ENCODE measurements at places on chromosomes 7 and 10.
A peak's percentile ranks its signal among the peaks of the same experiment; 100 is the strongest.

DNA sequence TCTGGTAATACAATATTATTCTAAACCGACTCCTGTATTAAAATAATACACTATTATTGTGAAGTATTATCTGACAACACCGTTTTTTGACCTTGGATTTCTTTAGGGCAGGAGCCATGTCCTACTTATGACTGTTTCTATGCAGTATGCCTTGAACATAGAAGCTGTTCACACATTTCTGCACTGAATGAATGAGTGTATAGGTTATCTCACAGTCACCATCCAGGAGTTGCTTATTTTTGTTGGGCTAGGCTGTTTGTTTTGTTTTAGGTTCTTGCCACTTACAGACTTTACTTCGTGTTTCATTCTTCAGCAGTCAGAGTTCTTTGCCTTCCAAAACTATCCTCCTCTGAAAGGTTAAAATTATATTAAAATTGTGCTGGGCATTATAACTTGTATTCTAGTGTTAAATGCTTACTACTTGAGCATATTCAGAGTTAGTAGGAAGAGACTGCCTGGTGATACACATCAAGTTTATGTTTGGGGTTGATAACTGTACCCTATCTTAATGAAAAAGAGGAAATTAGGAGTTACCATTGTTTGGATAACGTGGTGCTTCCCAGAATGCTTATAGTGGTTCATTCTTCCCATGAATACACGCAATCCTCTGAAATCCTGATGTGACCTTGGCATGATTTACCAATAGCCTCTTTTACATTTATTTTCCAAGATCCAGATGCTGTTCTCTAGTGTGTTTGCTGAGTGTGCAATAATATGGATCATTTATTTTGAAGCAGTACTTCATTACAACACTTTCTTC lies 1.7 kb downstream of the RALA start:
- DNase-seq, result no peak

- DNase-seq, result no peak
Measured at GRCh38 chr7:158074896-158075632, 512.6 kb downstream of the PTPRN2 start.

GRCh38 chr7:77674878-77675277 lies 21.4 kb upstream of the RSBN1L start:
- peak; percentile 95 for DNase-seq

DNA sequence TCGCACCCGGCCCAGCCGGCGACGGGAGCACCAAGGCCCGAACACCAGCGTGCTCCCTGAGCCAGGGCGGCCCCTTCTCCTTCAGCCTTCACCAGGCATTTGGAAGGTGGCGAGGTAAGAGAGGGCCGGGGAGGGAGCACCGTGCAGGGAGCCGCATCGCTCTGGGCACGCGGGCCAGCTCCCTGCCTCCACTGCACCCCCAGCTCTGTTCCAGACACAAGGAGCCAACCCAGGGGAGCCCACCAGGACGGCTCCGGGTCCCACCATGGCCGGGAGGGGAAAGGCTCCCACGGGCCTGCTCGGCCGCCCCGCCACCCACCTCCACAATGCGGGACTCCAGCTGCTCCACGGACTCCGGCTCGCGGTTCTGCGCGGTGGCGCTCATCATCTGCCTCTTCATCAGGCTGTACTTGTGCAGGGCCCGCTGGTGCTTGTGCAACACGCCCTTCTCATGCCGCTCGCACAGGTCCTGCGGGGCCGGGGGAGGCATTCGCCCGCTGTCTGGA lies 15.1 kb downstream of the NUDT1 start:
- no peak for DNase-seq

DNA sequence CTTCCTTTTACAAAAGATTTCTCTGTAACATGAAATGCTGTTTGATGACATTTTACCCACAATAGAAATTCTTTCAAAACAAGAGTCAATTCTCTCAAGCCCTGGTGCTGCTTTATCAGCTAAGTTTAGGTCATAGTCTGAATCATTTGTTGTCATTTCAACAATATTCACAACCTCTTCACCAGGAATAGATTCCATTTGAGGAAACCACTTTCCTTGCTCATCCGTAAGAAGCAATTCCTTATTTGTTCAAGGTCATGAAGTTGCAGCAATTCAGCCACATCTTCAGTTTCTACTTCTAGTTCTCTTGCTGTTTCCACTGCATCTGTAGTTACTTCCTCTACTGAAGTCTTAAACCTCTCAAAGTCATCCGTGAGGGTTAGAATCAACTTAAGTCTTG lies 315.3 kb downstream of the TYW1 start:
- no peak for DNase-seq

DNA sequence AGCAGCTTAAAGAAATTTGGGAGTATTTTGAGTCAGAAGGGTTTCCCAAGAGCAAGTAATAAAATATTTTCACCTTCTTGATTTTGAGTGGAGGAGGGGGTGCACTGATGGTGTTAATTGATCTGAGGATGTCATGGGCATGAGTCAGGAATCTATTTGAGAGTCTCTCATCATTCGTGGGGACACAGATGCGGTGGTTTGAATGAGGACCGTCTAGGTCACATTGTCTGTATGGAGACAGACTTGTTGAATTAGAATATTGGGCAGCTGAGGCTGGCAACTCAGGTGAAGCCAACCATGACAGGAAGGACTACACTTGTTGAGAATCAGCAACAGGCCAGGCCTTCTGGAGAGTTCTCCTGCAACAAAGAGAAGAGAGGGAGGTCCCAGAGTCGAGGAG lies 127.0 kb downstream of the INSYN2A start:
- DNase-seq, result no peak

GRCh38 chr7:112302566-112302965 lies 96.1 kb downstream of the ZNF277 start:
- peak; percentile 8 for DNase-seq
